Astrocyte (in vitro differentiated cells and primary cell): ENCODE measurements at places on chromosomes 2 and 18.

DNA sequence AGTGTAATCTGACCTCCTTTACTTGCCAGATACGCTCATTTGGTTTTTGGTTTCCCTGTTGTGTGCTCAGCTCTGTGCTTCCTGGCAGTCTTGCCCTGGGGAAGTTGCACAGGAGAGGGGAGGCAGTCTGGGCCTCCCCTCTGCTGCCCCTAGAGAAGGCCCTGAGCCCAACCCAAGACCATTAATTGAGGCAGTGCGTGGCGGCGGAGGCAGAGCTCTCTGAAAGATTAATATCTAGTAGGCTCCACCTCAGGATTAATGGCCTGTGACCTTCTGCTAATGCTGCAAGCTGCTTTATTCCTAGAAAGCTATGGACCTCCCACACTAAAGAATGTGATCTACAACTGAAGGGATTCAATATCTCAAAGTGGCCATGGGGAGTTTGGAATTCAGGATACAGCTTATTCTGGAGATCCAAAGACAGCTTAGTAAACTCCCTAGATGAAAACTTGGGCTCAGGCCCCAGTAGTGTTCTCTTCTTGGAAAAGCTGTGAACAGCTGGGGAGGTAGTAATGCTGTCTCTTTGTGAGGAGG, 41.4 kb upstream of the MAPRE2 start:
- DNase-seq: no peak

DNA sequence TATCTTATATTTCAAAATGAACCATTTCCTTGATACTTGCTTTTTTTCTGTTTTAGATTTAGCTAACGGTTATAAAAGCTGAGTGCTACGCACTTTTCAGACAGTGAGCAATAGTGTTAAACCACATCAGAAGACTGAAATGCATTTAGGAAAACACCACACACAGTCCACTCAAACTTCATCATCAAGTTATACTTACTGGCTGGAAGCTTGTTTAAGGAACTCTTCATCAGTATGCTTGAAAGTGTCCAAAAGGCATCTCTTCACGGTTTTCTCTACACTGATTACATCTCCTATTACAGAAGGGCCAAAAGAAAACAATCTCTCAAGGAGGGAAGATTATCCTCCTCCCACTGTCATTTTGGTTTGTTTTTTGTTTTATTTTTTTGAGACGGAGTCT, 19.7 kb downstream of the ILKAP start:
- peak; percentile 70 for DNase-seq

- DNase-seq: peak; percentile 31
Observed at GRCh38 chr18:13136056-13136903, 82.3 kb upstream of the LDLRAD4 start.

DNA sequence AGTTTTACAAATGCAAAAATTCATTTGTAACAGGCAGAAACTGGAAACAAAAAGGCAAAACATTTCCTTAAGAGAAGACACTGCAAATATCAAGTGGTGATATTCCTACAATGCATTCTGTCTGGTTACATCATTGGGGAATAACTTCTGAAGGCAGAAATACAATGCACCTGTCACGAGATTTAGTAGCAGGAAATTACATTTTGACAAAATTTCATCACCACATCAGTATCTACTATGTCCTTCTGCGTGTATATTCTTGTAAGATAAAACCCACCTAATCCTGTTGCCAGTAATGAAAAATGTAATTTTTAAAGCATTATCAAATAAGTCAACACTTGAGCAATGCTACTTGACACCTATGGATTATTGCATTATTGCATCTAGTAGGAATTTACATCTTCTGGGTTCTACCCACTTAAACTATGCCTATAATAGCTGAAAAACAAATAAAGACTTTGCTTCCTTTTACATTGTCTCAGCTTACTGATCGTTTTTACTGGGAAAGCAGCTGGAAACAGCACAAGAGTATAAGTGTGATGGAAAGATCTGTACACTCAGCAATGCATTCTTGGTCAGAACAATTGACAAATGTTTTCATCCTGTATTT, 59.5 kb downstream of the IRS1 start:
- no peak for DNase-seq

DNA sequence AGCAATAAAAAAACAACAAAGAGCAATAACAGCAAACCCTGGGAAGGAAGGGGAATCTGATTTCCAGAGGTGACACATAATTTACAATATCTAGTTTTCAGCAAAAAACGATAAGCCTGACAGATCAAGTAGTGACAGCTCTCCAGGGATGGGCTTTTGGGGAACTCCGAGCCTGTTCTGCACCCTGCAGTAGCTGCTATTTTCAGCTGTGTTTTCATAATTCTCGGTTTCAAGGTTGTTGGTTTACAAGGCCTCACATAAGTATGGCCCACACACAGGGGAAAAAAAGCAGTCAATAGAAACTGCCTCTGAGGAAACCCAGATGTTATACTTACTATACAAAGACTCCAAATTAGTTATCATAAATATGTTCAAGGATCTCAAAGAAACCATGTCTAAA, 67.7 kb upstream of the CTLA4 start:
- DNase-seq: no peak

DNA sequence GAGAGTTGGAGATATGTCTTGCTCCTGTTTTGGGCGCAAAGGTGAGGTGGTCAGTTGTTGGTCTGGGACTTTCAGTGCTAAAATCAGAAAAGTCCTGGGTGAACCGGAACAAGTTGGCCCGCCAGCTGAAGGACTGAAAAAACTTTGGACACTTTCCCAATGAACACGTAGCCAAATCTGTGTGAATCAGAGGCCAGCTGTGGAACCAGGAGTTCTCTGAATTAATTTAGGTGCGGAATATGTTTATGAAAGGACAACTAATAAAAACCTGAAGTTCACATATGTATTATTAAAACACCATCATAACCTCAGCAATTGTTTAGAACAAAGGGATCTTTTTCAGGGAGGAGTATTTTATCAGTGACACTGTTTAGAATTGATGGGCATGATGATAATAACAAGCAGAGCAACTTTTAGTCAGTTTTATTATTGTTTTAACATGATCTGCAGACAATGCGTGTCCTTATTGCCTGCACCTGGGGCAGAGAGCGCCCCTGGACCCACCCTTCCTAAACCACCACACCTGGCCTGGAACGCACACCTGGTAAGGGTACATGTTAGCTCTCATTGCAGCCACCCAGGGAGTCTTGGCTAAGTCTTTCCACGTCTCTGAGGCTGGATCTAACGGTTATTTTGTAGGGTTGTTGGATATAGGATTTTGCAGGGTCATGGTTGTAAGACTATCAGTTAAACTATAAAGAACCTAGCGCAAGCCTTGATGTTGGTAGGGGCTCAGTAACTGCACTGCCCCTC, 9.9 kb upstream of the ODC1 start:
- peak; percentile 54 for DNase-seq

GRCh38 chr2:21590026-21590690, 466.4 kb downstream of the TDRD15 start:
- DNase-seq: no peak

GRCh38 chr2:233223059-233223894, 28.2 kb upstream of the ATG16L1 start:
- no peak for DNase-seq

DNA sequence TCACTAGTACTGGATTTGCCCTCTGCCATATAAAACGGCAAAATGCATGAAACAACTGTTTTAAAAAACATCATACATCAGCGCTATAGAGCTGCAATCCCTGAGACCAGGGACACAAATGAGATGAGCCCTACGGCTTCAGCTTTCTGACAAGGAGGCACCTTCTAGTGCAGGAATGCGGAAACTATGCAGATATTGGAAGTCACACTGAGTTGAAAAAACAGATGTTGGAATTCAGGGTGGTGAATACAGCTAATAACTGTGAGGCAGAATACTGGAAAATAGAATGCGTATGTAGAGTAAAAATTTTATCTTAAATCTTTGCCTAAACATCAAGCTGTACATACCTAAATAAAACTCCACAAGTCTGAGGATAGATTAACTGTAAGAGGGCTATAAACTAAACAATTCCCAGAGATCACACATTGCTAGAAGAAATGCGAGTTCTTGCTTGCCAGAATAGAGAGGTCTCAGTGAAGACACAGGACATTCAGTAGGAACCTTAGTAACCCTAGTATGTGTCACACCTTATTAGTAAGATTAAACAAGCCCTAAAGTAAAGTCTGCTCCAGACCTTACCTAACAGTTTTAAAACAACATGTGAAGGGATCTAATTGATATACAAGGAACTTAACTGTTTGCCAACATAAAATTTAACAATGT, 541.4 kb upstream of the DDX18 start:
- DNase-seq: no peak

- DNase-seq: peak; percentile 58
Observed at GRCh38 chr2:28624793-28625701, 126.6 kb upstream of the PPP1CB start.

DNA sequence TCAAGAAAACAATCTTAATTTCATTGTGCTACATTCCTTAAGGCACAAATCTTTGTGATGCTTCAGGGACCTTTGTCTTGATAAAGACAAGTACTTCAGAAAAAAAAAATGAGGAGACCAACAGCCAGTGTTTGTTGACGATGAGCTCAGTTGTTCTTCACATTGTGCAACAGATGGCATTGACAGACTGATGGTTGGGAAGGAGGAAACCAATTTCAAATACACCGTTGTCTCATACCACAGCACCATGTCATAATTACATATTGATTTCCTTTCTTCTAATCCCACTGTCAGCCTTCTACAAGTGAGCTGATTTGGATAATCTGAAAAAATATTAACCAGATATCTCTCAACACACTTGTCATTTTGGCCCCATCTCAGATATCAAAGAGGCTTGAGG, 53.7 kb upstream of the GRB14 start:
- DNase-seq: no peak

GRCh38 chr2:42925742-42926433, 133.5 kb upstream of the HAAO start:
- DNase-seq: no peak

DNA sequence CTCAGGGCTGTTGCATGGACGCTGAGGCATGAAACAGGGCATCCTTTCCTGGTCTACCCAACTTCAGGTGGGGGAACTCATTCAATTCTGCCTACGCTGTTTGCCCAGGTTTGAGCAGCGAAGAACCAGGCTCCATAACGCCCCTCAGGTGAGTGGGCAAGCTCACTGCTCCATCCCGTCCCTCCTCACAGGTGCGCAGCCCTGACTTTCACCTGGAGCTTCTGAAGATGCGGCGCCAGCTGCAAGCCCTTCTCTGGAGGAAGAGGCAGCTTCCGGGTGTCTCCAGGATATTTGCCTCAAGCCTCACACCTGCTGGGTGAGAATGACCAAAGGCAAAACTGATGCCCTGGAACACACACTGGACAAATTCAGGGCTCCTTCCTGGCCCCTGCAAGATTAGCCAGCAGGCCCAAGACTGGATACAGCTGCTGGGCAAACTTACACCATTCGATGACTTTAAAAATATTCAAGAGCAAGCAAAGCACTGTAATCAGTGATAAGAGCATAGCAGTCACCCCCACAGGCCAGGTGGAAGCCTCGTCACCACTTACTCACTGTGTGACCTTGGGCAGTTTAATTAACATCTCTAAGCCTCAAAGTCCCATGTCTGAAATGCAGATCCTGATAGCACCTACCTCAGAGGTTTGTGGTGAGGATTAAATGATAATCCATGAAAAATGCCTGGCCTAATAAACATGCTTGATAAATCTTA, 97.7 kb downstream of the GYPC start:
- DNase-seq: no peak

DNA sequence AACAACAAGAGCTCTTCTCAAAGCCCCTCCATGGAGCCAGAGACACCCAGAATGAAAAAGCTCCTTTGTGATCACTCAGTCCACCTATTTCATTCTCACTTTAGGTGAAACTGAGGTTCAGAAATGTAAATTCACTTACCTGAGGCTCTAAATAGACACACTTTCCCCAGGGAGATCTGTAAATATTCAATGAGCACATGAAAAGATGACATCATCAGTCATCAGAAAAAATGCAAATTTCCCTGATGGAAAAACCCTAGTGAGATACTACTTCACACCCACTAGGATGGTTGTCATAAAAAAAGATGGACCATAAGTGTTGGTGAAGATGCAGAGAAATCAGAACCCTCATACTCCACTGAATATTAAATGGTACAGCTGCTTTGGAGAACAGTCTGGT, 339.2 kb downstream of the EN1 start:
- no peak for DNase-seq

DNA sequence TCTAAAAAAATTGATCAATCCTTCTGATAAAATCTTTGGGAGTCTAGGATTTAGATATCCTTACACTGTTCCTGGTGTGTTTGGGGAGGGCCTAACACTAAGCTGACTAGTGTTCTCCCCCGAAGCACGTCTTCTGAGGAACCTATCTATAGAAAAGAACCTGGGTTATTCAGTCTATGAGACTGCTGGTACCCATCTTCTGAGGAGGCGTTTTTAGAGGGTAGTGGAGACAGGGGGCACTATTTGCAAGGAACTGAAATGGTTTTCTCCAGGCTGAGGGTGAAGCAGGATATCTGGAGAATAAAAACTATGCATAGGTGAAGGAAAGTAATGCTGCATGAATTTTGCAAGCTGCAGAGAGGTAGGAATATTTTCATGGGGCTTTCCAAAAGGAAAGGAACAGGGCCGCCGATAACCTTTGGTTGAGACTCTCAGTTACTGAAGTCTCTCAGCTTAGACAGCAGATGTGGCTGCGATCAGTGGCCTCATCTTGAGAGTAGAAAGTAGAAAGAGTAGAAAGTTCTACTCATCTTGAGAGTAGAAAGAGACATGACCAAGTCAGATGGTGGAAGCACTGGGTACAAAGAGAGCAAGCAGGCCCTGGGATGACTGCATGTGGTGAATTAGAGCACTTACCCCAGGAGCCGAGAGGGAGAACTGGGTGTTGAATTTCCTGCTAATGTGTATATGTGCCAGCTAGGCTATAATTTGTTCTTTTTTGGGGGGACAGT, 31.8 kb upstream of the KCNE4 start:
- no peak for DNase-seq

DNA sequence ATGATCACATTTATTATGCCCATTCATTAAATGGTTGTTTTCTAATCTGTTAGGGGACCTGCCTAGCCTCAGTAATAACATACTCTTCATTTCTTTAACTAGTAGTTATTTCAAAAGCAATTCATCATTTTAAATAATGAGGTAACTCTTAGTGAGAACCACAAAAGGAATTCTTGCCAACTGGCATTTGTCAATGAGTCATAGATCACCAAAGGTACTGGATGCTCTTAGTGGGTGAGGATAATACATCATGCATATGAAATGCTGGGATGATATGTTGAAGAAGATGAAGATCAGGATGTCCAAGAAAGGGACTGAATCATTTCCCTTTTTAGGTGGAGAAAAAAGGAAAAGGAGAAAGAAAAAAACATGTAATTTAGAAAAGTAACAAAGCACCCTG, 826.2 kb upstream of the DDX18 start:
- DNase-seq: peak; percentile 26

- DNase-seq: no peak
Observed at GRCh38 chr18:10120622-10121021, 206.8 kb downstream of the VAPA start.

- DNase-seq: no peak
Observed at GRCh38 chr2:118856978-118857676, 9.7 kb upstream of the EN1 start.

DNA sequence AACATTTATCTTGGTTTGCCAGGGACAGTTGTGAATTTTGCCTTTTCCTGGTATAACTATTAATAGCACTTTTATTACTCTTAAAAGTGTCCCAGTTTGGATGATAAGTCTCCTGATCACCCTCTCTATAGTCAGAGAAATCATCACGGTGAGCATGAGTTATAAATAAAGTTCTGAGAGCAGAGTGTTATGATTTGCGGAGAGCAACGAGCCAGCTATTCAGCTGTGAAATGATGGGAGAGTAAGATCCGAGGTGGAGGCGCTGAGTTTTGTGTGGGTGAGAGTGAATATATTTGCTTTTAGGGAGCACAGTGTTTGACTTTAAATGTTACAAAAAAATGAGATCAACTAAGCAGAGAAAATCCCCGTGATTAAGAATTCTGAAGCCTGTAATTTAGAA, 179.6 kb downstream of the DSC3 start:
- no peak for DNase-seq
